ENCODE measurements at places on chromosomes 1 and 21.
A peak's percentile ranks its signal among the peaks of the same experiment; 100 is the strongest.

GRCh38 chr1:4319496-4319895, 334.9 kb upstream of the AJAP1 start:
- no peak for DNase-seq

- DNase-seq, result no peak
These were observed 14.4 kb downstream of the SH3GLB1 start for GRCh38 chr1:86718786-86719185.

DNA sequence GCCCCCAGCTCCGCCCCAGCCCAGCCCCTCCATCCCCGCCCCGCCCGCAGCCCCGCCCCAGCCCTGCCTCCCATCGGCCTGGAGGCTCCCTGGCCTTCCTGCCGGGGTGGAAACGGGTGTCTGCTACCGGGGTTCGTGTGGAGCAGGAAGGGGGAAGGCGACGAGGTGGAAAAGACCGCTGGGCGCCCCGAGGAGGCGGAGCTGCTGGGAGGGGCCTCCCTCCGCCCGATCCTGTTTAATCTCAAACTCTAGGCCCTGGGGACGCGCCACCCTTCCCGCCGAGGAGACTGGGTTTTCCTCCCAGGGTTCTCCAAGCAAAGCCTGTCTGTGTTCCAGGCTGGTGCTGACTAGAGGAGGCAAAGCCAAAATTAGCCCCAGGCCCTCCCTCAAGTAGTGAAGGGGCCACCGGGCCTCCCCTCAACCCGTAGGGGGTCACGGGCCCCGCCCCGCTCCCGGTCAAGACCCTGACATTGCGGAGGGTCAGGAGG, 16.2 kb upstream of the TTLL10 start:
- DNase-seq, result peak; percentile 49

DNA sequence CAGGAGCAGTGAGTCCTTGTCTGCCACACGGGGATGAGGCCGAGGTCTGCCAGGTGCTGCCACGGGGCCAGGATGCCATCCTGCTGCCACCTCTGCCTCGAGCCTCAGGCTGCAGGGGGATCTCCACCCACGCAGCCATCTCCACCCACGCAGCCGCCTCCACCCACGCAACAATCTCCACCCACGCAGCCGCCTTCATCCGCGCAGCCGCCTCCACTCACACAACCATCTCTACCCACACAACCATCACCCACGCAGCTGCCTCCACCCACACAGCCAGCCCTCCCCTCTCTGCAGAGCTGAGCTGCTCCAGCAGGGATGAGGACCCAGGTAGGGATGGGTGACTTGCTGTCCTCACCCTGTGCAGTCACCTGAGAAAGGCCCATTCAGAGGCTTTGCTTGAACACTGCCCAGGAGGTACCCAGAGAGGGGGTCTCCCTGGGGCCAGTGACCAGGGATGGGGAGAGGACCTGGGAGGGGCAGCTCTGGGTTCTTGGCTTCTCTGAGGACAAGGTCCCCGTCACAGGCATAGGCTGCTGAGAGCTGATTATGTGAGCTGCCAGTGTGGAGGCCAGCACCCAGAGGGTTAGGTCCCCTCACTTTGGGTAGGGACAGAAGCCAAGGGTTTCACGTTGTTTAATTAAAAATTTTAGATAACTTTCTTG, 46.6 kb upstream of the TTC34 start:
- DNase-seq, result no peak

GRCh38 chr21:44513389-44514217, 26.4 kb downstream of the KRTAP10-1 start:
- DNase-seq, result no peak

GRCh38 chr1:34927316-34927715, 2.1 kb downstream of the DLGAP3 start:
- DNase-seq, result no peak

All from stimulated activated CD4-positive, alpha-beta T cell treated with anti-CD3 and anti-CD28 coated beads, Interleukin-2, amount 100 ng/mL, for 48 hours (primary cell).